ENCODE measurements at places on chromosomes 12 and 14. TPM values are rescaled to one million over a fixed set of nuclear protein-coding genes. Genes with fewer than 3 reads are reported as not detected.

- DNase-seq: no peak
Observed at GRCh38 chr14:96929950-96930349, 132.8 kb downstream of the VRK1 start.

DNA sequence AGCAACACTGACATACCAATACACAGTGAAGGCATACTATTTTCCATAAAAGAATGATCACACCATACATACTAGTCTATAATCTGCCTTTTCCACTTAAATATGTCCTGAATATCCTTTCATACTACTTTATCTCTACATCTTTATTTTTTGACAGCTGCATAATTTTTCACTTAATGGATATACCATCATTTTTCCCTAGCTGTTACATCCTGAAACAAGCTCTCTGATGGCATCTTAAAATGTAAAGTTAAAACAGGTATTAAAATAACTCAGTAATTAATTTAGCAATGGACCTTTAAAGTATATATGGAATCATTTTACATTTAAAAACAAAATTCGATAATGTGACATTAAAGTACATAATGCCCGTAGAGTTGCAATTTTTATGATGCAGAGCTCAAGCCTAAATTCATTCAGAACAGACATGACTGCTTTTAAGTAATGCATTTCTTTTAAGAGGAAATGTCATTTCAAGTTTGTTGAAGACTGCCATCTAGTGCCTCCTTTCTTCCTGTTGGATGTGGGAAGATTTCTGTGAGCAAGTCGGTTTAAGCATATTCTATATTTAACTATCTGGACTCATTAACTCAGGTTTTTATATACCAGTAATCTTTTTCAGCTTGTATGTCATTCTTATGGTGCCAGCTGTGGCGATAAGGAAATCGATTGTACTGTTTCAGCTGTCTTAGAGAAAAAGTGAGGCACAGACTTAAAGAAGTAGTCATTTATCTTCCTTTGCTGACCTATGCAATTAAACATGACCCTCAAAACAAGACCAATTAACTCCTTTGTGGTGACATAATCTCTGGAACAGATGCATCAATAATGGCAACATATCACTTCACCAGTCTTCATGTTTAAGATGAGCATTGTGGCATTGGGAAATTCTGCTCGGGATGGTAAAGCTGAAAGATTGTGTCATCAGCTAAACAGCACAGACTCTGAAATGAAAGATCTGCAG is 20.3 kb downstream of the PRICKLE1 start:
- peak; percentile 17 for DNase-seq

GRCh38 chr12:69007855-69008351 is 74.9 kb upstream of the CPM start:
- DNase-seq: no peak

- no peak for DNase-seq
Observed at GRCh38 chr12:121568971-121569751, 11.7 kb downstream of the KDM2B start.

DNA sequence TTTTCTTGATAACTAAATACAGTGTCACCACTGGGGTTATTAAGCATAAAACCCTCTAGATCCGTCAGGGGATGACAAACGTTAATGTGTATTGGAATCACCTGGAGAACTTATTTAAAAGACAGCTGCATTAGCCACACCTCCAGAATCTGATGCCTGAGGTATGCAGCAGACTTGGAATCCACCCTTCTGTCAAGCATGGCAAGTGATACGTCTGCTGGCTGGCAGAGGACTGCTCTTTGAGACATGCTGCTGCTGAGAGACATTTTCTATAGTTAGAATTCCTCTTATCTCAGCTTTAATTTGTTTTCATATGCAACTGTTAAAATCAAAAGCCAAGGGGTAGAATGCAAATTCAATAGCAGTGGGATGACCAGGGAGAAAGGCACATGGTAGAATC is 496.3 kb downstream of the NELL2 start:
- DNase-seq: no peak

DNA sequence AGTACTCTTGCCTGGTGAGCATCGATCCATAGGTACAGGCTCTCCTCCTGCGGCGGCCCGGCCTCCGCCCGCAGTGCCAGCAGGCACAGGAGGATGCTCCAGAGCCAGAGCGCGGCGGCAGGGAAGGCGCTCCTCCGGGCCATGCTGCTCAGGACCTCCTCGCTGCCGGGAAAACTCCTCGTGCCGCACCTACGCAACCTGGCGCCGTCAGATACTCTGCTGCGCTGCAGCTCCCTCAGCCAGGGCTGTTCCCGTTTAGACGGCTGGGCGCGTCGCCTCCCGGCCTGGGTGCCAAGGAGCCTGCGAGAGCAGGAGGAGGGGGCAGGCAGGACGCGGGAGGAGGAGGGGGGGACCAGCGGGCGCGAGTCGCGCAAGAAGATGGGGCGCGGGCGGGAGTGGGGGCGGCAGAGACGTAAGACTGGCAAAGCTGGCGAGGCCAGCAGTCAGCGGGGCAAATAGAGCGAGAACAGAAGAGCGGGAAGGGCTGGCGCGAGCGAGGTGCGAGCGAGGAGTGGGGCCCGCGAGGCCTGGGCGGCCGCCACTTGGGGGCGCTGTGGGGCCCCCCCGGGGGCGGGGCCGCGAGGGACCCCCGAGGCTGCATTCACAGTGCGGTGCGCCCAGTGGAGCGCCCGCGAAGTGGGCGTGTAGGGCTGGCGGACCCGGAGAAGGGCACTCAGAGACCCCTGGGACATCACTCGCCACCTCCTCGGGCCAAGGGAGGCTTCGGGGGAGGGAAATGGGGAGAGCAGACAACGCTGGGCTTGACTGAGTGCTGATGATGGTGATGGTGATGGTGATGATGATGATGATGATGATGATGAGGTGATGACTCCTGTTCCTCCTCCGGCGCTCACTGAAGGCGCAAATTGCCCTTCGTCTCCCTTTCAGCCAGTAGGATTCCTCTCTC is at the start of gene WIF1:
Gene WIF1, minus strand, starts transcription at position 257 of the 907 bp plus-strand sequence. Its CDS starts 114 bp downstream, at position 143.
- no peak for DNase-seq

DNA sequence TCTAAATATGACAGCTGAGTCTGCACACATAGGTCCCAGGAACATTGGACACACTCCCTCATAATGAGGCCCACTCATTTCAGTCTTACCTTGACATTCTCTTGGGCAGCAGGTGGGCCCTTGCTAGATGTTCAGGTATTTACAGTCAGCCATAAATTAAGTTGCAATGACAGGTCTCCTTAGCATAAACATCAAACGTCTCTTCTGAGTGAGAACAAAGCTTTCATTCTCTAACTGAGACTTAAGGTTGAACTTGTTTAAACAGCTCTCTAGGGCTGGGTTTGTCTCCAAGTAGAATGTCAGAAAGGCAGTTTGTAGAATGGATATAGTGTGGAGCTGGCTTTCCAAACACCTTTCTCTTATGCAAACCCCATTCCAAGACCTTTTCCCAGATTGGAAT is 10.3 kb downstream of the ACVR1B start:
- DNase-seq: no peak

GRCh38 chr12:95446506-95446900 is 27.4 kb upstream of the METAP2 start:
- DNase-seq: no peak

DNA sequence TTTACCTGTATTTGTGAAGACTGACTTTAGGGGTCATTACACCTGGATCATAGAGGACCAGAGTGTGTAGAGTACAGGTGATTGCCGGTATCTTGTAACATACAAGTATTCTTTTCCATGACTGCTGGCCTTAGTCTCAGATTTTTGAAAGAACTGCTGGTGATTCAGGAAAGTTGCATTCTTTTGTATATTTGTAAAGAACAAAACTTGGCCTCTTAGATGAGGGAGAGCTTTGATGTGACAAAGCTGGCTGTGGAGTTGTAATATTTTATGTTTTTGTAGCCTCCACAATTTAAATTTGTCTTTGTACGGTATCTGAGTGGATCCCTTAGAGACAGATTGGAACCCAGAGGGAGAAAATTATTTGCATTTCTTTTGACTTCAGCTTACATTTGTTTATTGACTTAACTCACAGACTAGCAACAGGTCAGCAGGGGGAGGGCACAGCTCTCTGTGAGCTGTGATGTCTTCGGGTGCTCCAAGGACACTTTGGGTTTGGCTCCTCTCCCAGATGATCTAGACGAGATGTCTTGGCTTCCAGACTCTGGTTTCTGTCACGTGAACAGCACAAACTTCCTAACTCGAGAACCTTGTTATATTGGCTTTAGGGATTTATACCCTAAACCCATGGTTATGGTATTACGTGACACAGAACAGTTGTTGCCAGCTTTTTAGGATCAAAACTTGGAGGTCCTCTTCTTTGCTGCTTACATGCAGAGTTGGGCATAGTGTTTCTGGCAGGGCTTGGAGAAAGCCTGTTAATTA is 65.9 kb downstream of the DAAM1 start:
- no peak for DNase-seq

GRCh38 chr12:6952121-6952862 is 1.1 kb downstream of the PTPN6 start:
- DNase-seq: no peak

DNA sequence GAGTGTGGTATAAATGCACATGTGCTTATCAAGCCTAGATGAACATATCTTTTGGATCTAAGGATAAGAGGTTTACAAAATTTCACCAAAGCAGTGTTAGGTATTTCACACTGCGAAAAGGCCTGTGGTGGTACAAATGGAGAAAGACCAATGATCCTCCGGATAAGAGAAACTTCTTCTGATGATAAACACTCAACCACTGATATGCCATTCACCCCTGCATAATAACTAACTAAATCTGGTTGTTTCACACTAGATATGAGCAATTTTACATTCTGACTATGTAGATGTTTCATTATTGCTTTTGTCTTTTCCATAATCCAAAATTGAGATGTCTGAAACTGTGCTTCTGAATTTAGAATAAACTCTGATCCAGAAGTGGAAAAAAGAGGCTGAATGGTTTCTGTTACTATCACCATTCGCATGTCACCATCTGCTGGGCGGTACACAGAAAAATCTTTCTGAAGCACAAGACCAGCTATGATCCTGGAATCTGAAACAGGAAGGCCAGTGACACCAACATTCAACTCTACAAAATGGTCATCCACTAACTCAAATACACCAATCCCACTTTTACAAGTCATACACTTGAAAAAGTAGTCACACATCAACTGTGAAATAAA is 1.3 kb downstream of the BBS10 start:
- DNase-seq: no peak

DNA sequence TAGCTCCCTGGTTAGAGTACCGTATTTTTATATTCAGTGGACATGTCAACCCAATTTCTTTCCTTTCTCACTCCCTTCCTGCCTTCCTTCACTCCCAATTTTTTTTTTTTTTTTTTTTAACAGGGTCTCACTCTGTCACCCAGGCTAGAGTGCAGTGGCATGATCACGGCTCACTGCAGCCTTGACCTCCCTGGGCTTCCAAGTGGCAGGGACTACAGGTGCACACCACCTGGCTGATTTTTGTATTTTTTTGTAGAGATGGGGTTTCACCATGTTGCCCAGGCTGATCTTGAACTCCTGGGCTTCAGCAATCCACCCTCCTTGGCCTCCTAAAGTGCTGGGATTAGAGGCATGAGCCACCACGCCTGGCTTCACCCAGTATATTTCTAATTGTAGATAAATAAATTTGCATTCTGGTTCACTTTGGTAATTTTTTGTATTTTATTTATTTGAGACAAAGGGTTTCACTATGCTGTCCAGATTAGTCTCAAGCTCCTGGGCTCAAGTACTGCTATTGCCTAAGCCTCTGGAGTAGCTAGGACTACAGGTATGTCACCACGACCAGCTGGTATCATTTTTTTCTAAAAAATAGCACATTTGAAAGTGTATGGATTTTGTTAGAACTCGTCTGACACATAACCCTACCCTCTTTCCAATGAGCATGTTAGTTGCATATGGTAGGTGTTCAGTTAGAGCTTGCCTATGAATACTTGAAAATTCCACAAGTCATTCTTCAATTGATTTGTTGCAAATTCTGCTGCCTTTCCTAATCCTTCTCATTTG is 15.7 kb downstream of the SLC38A2 start:
- DNase-seq: no peak

DNA sequence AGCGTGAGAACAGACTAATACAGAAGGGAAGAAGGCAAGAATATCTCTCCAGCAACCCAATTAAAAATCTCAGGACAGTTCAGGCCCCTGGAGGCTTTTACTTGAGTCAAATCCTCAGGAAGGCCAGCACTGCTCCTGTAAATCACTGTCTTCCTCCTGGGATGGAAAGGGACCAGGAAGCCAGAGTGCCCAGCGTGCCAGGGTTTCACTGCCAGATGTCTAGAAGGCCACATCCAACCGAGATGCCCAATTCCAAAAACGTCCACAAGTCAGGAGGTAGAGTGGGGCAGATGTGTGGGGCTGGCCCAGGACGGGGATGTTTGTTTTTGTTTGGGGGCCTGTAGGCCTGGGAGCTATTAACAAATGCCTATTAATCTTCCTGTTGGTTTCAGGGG is 332.0 kb downstream of the MED13L start:
- DNase-seq: no peak

DNA sequence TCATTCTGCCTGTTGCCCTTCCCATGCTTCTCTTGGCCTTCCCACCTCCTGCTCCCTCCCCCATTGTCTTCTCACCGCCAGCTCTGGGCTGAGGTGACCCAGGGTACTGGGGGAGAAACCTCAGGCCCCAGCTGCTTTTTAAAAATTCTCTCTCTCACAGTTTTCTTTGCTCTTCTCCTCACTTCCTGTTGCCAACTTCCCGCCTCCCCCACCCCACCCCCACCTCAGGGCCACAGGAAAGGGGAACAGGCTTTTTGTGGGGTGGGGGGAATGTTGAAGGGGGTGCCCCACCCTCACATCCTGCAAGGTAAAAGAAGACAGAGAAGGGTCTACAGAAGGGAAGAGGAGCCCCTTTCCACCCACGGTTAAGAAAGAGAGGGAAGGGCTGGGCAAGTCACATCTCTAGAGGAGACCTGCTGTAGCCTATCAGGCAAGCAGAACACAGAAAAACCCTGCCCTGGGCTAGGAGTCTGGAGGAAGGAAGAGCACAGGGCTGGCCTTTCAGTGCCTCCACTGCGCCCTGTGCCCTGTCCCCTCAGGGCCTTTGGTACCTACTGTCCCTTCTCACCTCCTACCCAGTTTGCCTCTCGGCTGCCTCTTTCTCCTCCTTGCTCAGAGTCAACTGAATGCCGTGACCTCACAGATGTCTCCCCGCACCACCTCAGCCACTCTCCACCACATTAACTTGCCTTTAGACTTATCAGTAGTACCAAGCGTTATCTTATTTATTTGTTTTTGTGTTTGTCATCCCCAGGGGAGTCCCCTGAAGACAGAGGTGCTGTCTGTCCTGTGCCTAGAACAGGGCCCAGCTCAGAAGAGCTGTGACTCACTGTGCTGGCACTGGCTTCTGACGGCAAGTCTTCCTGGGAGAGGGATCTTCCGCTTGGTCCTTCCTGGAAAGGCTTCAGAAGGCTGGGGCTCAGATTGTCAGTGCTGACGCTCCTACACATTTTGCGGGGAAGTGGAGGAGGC is 1.7 kb downstream of the ARHGAP9 start:
- peak; percentile 68 for DNase-seq

Gene NPAS3
- total RNA-seq: not detected

Gene PELI2
- total RNA-seq: 2.5 TPM

Gene HOXC12
- total RNA-seq: not detected

Gene GON7
- 20.4 TPM for total RNA-seq

Gene CLECL1
- 1.4 TPM for total RNA-seq

Gene KRT75
- total RNA-seq: not detected

Gene NIN
- 95.2 TPM for total RNA-seq

Gene SLC10A1
- total RNA-seq: not detected
